Testis (tissue), 5 donors: ENCODE measurements at places on chromosomes 1 and 21. TPM values are rescaled to one million over a fixed set of nuclear protein-coding genes. Genes with fewer than 3 reads are reported as not detected.

GRCh38 chr1:75083223-75083622, 51.0 kb upstream of the LHX8 start:
- no peaks in the 10 kb centered on the region for H3K27me3 ChIP-seq
- no peaks in the 10 kb centered on the region for H3K36me3 ChIP-seq
- no peaks in the 10 kb centered on the region for H3K4me1 ChIP-seq
- no peak for DNase-seq

GRCh38 chr1:209704584-209704983, at the start of gene HSD11B1:
Gene HSD11B1, plus strand, starts transcription at chr1:209704846. Its CDS starts 97 bp downstream, at chr1:209704943.
- peaks cover 9% of the 10 kb centered on the region for H3K4me1 ChIP-seq
- no peak within 1 kb of the TSS for H3K4me3 ChIP-seq
- no peaks in the 10 kb centered on the region for H3K36me3 ChIP-seq

DNA sequence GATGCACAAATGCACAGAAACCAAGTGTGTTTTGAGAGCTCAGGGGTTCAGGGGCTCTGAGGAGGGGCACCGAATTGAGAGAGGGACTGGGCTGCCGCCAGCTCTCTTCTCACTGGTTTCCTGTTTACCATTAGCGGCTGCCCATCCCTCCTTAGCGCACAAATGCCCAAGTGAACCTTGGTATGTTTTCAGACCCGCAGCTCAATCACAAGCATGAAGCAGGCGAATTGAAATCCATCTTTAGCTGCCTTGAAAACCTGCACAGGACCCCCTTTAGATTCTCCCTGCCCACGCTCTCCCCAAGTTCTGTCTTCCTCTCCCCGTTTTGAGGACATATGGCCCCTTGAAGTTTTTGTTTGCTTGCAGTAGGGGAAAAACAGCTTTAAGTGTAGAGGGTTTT, 61.1 kb upstream of the ACOT11 start:
- H3K4me1 ChIP-seq, result peaks cover 27% of the 10 kb centered on the region
- no peaks in the 10 kb centered on the region for H3K36me3 ChIP-seq
- no peak for DNase-seq
- H3K4me3 ChIP-seq, result peak overlapping the region; percentile 68

- peaks cover 11% of the 10 kb centered on the region for H3K4me1 ChIP-seq
- H3K36me3 ChIP-seq, result no peaks in the 10 kb centered on the region
- peak within 1 kb of the TSS; percentile 55 for H3K4me3 ChIP-seq
- no peaks in the 10 kb centered on the region for H3K27me3 ChIP-seq
Measured at GRCh38 chr1:37793773-37794371, at the start of gene MANEAL. Gene MANEAL, plus strand, starts transcription at chr1:37793847. Its CDS starts 336 bp downstream, at chr1:37794183.

- no peak overlapping the region for H3K27ac ChIP-seq
- no peaks in the 10 kb centered on the region for H3K36me3 ChIP-seq
- no peak overlapping the region for H3K4me3 ChIP-seq
- no peak for DNase-seq
- no peaks in the 10 kb centered on the region for H3K27me3 ChIP-seq
Measured at GRCh38 chr21:14076143-14076806, 134.5 kb downstream of the LIPI start.

DNA sequence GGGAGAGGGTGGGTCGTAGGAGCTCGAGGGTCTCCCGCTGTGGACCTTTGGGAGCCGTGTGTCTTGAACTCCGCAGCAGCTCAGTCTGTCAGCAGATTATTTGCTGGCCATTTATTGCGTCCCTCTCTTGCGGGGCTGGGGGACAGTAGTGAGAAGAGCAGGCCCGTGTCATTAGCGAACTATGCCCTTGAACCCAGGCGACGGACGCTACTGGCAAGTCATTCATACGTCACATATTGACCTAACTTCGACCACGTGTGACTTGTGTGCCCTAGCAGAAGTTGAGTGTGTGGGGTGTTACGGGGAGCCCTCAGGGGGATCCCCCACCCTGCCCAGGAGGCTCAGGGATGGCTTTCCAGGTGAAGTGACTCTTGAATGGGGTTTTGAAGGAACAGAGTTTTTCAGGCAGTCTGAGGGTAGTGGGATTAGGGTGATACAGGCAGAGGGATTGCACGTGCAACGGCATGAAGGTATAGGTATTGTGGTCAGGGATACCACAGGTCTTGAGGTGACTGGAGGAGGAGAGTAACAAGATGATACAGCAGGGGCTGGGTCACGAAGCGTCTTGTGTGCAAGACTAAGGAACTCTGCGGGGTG, 13.0 kb downstream of the RCC1 start:
- peaks cover 11% of the 10 kb centered on the region for H3K4me1 ChIP-seq
- no peak for DNase-seq
- H3K4me3 ChIP-seq, result peak overlapping the region; percentile 70
- peak overlapping the region; percentile 78 for H3K27ac ChIP-seq
- H3K27me3 ChIP-seq, result no peaks in the 10 kb centered on the region
- no peaks in the 10 kb centered on the region for H3K36me3 ChIP-seq

- no peak overlapping the region for H3K27ac ChIP-seq
- H3K4me3 ChIP-seq, result no peak overlapping the region
- no peaks in the 10 kb centered on the region for H3K27me3 ChIP-seq
- no peaks in the 10 kb centered on the region for H3K36me3 ChIP-seq
- no peaks in the 10 kb centered on the region for H3K4me1 ChIP-seq
- no peak for DNase-seq
Measured at GRCh38 chr1:29455781-29456180, 219.5 kb downstream of the PTPRU start.

DNA sequence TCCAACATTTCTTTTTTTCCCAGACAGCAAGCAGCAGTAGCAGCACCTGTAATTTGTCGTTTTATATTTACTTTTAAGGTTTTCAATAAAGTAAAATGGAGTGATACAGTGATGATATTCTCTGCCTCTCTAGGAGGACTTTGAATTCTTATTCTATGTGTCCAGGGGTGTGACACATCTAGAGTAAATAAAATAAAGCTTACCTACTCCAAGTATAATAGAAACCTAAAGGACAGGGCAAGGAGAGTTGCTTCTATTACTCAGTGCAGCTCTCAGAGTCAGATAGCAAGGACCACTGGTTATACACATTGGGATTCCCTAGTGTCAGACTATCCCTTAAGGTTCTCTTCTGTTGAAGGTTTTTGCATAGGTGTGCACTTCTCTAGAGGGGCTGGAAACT, 95.9 kb downstream of the LMO4 start:
- DNase-seq, result no peak
- H3K36me3 ChIP-seq, result no peaks in the 10 kb centered on the region
- no peak overlapping the region for H3K4me3 ChIP-seq
- no peak overlapping the region for H3K27ac ChIP-seq

DNA sequence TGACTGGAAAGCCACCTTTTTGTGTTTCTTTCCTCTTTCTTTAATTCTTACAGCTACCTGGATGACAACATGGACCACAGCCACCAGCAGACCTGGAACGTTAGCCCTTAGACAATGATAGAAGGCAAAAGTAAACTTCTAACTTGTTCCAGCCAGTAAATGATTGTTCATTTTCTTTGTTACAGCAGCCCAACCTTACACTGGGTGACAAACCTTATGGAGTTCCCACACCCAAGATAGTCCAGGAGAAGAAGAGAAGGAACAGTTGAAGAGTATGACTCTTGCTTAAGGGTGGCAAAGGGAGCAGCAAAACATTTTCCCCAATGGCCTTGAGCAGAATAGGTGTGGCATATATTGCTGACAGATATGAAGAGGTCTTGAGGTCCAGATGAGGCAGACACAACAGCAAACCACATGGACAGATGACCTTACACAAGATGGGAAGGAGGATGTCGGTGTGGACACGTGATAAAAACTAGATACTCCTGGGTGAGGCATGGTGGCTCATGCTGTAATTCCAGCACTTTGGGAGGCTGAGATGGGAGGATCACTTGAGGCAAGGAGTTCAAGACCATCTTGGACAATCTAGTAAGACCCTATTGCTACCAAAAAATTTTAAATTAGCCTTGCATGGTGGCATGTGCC, 11.8 kb upstream of the FAM76A start:
- H3K27me3 ChIP-seq, result no peaks in the 10 kb centered on the region
- no peaks in the 10 kb centered on the region for H3K4me1 ChIP-seq
- no peak for DNase-seq

DNA sequence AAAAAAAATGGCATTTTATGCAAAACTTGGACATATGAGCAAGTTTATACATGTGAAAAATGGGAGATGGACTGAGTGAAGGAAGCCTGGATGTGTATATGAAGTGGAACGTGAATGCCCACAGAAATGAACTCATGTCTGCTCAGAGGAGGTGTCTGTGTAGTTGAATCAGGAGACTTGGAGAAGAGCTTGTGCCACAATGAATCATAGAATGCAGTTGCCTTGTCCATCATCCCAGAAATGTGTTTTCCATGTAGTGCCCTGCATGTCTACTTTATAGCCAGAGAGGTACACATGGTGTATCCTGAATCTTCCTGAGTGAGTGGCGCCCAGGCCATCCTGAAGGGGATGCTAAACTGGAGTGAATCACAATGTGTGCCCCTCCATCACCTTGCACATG, 2.6 kb upstream of the ILDR2 start:
- DNase-seq, result no peak
- H3K4me1 ChIP-seq, result peaks cover 7% of the 10 kb centered on the region
- H3K4me3 ChIP-seq, result no peak overlapping the region
- no peaks in the 10 kb centered on the region for H3K27me3 ChIP-seq
- no peaks in the 10 kb centered on the region for H3K36me3 ChIP-seq

DNA sequence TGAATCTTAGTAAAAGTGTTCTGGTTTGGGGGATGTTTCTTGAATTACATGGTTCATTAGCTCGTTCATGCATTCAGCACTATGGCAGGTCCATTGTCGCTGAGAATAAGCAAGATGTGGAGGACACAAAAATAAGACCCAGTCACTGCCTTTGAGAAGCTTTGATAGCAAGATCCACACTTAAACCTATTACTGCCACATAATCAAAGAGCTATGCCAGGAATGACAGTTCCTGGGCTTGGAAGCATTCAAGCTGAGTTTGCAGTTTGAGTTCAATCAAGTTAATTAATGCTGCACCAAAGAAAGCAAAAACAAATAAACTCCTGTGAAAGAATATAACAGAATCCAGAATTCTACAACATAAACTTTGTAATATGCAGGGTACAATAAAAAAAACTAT, 131.8 kb downstream of the MIS18A start:
- H3K27ac ChIP-seq, result no peak overlapping the region
- no peak overlapping the region for H3K4me3 ChIP-seq
- H3K27me3 ChIP-seq, result no peaks in the 10 kb centered on the region
- no peaks in the 10 kb centered on the region for H3K36me3 ChIP-seq
- H3K4me1 ChIP-seq, result no peaks in the 10 kb centered on the region

Gene CAMK2N1
- 7.8 TPM for total RNA-seq

Gene TUFT1
- total RNA-seq, result 19.3 TPM

Gene GADD45A
- total RNA-seq, result 47.0 TPM

Gene FAM72D
- 1.2 TPM for total RNA-seq

Gene SERPINC1
- 0.93 TPM for total RNA-seq
